ENCODE measurements at places on chromosomes 2 and 18.
A peak's percentile ranks its signal among the peaks of the same experiment; 100 is the strongest.

- DNase-seq = no peak
Observed at GRCh38 chr2:202566286-202566685, 68.5 kb upstream of the FAM117B start.

DNA sequence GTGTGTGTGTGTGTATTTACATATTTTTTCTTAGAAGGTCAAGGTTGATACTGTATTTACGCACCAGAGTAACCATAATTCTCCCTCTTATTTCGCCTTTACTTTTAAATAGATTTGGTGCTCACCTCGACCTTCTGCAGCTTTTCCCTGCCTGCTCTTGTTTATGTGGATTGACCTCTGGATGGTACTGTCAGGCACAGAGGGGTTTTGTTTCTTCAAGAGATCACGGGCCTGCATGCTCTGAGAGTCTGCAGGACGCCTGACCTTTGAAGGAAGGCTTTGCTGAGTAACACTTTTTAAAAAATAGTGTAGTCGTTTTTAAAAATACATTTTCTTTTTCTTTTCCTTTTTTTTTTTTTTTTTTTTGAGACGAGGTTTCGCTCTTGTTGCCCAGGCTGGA, 18.1 kb upstream of the EFHD1 start:
- DNase-seq = peak; percentile 36

DNA sequence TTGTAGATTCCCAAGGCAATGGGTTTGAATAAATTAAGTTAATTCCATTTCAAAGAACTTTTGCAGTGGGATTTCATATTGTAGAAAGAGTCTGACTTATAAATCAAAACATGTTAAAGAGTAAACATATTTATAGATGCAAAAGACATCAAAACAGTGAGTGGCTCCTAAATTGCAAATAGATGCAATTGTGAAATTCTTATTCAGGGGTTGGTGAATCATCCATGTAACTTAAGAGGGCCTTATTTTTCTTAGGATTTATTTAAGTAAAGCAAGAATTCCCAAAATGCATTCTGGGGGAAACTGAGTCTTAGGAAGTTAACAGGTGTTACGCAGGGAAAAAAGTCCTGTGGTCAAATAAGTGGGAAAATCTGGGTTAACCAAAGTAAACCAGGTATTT, 11.3 kb downstream of the TANC1 start:
- no peak for DNase-seq

- peak; percentile 16 for DNase-seq
Observed at GRCh38 chr2:232966122-232966521, 46.9 kb downstream of the NGEF start.

DNA sequence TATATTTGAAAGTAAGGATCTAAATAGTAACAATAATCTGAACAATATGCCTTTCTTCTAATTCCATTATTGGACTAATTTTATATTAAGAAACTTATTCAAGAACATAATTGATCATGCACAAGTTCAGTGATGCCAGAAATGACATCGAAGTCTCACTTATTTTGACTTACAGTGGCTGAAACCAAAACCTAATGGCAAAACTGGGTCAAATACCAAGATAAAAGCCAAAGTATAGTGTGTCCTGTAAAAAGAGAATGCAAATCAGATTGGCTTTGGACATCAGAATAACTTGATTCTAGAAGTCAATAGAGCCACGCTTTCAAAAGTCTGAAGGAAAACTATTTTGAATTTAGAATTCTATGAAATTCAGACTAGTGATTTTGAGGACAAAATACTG, 137.2 kb downstream of the FTCDNL1 start:
- no peak for DNase-seq

- no peak for DNase-seq
Observed at GRCh38 chr2:54409752-54410151, 46.4 kb upstream of the SPTBN1 start.

DNA sequence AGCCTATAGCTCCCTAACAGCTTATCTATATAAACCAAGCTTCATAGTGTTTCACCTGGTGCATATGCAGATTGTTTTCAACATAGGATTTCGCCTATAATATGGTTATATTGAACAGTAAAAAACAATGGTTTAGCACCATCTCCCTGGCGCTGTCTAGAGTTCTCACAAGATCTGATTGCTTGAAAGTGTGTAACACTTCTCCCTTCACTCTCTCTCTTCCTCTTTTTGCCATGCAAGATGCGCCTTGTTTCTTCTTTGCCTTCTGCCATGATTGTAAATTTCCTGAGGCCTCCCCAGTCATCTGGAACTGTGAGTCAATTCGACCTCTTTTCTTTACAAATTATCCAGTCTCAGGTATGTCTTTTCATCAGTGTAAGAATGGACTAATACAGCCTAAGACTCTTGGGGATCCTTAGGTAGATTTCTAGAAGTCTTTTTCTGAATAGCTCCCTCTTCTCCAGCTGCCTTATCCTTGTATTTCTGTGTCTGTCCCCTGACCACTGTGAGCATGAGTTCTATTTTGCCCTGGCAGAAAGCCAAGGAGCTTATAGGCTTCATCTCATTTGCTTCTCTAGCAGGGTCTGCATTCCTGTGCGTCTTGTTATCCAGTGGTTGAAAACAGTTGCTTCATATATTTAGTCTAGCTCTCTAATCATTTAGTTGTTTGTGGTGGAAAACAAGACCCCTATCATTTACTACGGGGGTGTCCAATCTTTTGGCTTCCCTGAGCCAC, 401.6 kb downstream of the GPD2 start:
- DNase-seq = peak; percentile 3

DNA sequence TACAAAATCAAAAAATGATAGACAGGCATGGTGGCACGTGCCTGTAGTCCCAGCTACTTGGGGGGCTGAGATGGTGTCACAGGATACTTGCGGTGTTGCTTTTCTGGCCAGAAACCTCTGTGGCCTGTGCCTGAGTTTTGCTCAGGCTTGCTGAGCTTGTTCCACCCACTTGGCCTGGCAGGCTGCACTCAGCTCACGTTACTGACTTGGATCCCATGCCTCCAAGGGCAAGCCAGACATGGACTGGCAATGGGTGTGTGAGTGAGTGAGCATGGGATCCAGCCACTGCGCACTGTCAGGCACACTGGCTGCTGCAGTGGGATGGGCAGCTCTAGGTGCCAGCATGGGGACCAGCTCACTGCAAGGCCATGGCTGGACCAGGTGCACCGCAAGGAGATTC, 67.9 kb downstream of the NCAPH start:
- no peak for DNase-seq
